ENCODE measurements at places on chromosomes 3 and 15.

- DNase-seq = no peak
Measured at GRCh38 chr3:151037746-151038477, 47.6 kb upstream of the MED12L start.

DNA sequence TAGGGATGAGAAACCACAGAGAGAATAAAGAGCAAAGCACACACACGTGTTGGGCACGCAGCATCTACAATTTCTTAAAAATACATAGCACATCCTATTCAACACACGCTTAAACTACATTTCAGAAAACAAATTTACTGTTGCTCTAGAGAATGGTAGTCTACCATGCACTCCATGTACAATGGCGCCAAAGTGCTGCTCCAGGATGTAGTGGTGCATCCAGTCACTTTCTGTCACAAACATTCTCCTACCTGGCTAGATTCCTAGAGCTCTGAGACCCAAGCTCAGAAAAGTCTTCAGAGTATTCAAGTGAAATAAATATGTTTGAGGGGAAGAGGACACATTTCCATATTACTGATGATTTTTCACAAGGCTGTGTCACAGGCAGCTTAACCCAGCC, 374.3 kb downstream of the CTNNB1 start:
- DNase-seq = no peak

- DNase-seq = no peak
Measured at GRCh38 chr3:184825121-184825820, 13.3 kb downstream of the VPS8 start.

GRCh38 chr3:186209810-186210752, 101.2 kb upstream of the ETV5 start:
- DNase-seq = no peak

Measured in stimulated activated CD4-positive, alpha-beta T cell treated with anti-CD3 and anti-CD28 coated beads, Interleukin-4, amount 100 ng/mL, for 48 hours (primary cell).